ENCODE measurements at places on chromosomes 12 and 14. TPM values are rescaled to one million over a fixed set of nuclear protein-coding genes. Genes with fewer than 3 reads are reported as not detected.

Gene AKAP6
- total RNA-seq, result 6.5 TPM

Gene SMAGP
- total RNA-seq, result 12.0 TPM

GRCh38 chr14:21058903-21059302 is 1.3 kb downstream of the RNASE8 start:
- DNase-seq, result no peak

GRCh38 chr14:37131205-37131604 is 41.2 kb downstream of the SLC25A21 start:
- DNase-seq, result no peak

GRCh38 chr12:88328090-88328489 is 186.0 kb downstream of the TMTC3 start:
- no peak for DNase-seq

Gene NPAS3
- 0.79 TPM for total RNA-seq
